ENCODE measurements at places on chromosomes 4 and X.

GRCh38 chrX:149045645-149046210 lies 459.4 kb downstream of the IDS start:
- DNase-seq = no peak

DNA sequence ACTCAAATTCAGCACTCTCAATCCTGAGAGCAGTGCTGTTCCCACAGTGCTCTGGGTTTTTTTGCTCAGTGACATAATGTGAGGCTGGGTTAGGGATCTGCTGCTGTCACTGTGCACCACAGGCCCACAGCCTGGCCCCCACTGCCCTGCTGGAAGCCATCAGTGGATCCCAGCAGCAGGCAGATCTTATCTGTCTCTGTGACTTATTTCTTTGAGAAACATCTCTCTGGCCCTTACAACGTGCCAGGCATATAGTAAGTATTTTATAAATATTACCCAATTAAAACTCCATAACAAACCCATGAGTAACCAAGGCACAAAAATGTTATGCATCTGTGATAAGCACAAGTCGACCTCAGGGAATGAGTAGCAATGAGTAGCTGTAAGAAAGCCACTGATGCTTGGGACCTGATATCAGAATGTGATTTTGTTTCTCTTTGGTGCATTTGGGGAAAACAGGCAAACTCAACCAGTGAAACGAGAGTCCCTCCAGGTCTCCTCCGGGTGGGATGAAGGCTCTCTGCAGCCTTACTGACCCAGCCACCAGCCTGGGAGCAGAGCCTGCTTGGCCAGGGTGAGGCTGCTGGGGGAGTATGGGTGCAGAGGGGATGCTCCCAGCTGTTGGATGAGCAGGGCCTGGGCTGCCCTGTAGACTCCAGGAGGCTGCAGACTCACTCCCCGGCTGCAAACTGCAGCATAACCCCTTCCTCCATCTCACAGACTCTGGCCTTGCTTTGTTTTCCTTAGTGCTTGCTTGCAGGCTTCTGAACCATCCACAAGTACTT lies 172.7 kb upstream of the LNX1 start:
- DNase-seq = no peak

GRCh38 chr4:146059151-146059550 lies 116.4 kb upstream of the LSM6 start:
- DNase-seq = no peak

DNA sequence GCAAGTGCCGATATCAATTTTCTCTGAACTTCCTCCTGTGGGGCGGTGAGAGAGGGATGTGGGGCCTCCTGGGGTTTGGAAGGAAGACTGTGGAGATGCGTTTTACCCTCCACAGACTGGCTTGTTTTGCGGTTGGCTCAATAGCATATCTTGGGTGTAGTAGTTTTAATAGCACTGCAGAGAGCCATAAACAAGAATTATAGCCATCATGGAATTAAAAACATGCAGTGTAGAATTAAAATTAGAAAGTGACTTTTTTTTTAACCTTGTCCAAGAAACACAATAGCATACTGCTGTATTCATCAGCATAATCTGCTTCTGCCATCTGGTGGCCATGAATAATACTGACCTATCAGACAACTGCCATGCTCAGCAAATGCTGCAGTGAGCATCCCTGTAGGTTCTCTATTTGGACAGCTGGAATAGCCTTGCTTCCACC lies 47.3 kb upstream of the SCML1 start:
- peak; percentile 56 for DNase-seq

- DNase-seq = no peak
Observed at GRCh38 chr4:88573995-88574394, 18.3 kb upstream of the HERC3 start.

DNA sequence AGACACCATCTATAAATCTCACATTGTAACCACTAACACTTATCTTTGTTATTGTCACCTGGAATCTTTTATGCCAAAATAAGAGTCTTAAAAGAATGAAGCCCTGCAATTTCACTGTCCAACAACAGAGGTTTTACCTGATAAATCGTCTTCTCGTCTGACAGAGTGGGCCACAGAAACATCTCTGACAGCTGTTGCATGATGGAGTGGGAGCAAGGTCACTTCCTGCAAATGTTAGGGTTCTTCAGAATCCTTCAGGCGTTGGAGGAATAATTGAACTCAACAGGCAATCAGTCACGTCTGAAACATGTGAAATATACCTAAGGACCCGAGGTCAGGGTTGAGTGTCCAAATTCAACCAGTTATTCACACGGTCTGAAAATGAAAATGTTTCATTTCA lies 353.6 kb downstream of the TRIML1 start:
- no peak for DNase-seq

DNA sequence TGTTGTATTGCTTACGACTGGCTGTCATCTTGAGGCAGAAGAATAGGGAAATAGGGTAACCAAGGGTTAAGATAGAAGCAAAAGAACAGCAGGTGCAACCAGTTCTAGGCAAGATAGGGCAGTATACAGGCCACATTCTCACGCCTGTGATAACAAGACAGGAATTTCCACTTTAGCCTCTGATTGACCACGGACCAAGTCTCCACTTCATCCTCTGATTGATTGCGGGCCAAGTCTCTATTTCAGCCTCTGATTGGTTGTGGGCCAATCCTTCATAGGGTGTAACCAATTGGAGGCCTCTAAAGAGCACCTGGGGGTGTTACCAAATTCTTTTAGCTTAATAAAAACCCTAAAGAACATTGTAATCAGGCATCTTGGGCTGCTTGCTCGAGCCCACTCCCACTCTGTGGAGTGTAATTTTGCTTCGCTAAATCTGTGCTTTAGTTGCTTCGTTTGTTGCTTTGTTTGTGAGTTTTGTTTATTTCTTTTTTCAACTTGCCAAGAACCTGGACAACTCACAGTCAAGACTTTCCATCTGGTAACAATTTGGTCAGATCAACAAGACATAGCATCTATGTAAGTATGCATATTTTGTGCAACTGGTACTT lies 8.7 kb upstream of the TBC1D9 start:
- no peak for DNase-seq

Measured in kidney capillary endothelial cell (primary cell).